Caudate nucleus (tissue), 63 donors: ENCODE measurements at places on chromosomes 7 and 10.

- peak; percentile 63 for DNase-seq
Measured at GRCh38 chr10:75099952-75100763, 11.3 kb upstream of the SAMD8 start.

- no peak for DNase-seq
Measured at GRCh38 chr7:78490524-78490923, 692.0 kb downstream of the PHTF2 start.

DNA sequence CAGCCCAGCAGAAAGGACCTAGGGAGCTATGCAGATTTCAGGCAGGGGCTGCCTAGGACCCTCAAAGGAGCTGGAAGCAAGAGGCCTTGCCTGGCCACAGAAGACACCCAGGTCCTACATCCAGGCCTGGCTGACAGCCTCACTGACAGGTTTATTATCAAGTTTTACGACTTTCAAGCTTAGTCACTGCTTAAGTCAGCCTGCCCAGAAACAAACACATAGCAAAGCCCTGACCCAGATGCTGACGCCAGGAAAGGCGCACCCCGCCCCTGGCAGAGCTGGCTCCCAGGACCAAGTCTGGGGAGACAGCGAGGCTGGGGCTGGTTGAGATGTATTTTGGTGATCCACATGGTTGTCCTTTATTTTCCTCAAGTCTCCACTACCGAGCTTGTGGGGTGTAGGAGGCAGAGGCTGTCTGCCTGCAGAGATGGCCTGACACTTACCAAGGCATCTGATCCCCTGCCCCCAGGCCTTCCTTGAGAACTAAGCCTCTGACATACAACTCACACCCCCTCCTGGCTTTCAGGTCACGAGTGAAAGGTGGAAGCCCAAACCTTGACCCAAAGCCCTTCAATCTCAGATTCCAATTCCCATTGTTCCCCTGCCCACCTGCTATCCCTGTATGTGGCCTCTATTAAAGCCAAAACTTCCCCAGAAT lies 80.7 kb upstream of the EMX2 start:
- DNase-seq: no peak

DNA sequence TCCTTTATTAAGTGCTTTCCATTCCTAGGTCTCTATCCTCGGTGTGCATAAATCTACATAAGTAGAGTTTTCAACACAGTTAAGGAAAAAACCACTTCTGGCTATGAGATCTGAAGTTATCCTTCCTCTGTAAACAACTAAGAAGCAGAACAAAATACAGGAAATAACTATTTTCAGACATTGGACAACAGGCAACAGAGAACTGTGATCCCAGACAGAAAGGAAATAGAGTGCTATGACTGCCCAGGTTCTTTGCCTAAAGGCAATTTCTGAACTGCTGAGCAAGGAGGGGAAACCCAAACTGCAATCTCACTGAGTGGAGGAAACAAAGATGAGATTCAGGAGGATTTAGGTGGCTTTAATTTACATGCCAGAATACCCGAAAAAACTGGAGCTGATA lies 285.4 kb downstream of the SNX13 start:
- no peak for DNase-seq

GRCh38 chr10:120012566-120012965 lies 120.0 kb downstream of the SEC23IP start:
- DNase-seq: no peak

GRCh38 chr10:64038107-64038506 lies 516.9 kb downstream of the REEP3 start:
- no peak for DNase-seq

- DNase-seq: no peak
Measured at GRCh38 chr10:43376046-43376635, 4.7 kb downstream of the FXYD4 start.

- DNase-seq: no peak
Measured at GRCh38 chr7:124792002-124792401, 26.4 kb upstream of the GPR37 start.
